Activated T-cell treated with anti-CD3 and anti-CD28 coated beads, Interleukin-2, amount 50 U/mL, for 4 hours (primary cell): ENCODE measurements at places on chromosomes 4 and X.

DNA sequence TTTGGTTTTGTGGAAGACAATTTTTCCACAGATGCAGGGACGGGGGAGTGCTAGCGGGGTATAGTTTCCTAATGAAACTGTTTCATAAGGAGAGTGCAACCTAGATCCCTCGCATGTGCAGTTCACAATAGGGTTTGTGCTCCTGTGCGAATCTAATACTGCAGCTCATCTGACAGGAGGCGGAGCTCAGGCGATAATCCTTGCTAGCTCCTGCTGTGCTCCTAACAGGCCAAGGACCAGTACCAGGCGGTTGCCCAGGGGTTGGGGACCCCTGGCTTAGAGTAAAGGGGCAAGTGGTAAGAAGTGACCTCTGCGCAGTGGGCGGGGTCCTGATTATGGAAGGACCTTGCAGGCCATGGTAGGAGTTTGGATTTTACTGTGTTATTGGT, 3.8 kb downstream of the SCML1 start:
- no peak for DNase-seq

- DNase-seq: no peak
These were observed 314.9 kb upstream of the TEX13C start for GRCh38 chrX:125004799-125005198.

- no peak for DNase-seq
These were observed 13.9 kb downstream of the LCORL start for GRCh38 chr4:18007625-18008024.

- DNase-seq: no peak
These were observed 646 bp upstream of the FAM3A start for GRCh38 chrX:154516656-154517100.

GRCh38 chrX:53294024-53294648, 12.8 kb upstream of the IQSEC2 start:
- DNase-seq: no peak

- DNase-seq: no peak
These were observed 11.8 kb downstream of the RBM10 start for GRCh38 chrX:47156611-47157520.
